ENCODE measurements at places on chromosomes 4 and X.

- no peak for DNase-seq
These were observed 34.4 kb upstream of the COX18 start for GRCh38 chr4:73103799-73104503.

DNA sequence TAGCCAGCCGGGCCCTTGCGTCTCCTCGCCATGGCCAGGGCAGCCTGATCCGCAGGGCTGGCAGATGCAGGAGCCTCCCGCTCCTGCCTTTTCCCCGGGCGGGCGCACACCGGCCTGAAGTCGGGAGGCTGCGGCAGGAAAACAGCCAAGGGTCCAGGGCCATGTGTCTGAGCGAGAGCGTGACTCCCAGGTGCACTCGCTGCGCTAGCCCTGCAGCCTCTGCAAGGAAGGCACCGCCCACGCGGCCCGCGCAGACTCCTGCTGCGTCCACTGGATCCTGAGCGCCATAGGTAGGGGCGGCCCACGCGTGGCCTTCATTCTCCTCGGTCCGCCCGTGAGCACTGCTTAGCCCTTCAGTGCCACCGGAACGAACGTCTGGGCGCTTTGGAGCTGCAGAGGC lies 379.9 kb downstream of the TRAM1L1 start:
- DNase-seq, result no peak

- DNase-seq, result no peak
These were observed 423.8 kb downstream of the PPP4R3C start for GRCh38 chrX:27039332-27039731.

GRCh38 chrX:97057349-97057909 lies 173.7 kb downstream of the RPA4 start:
- DNase-seq, result no peak

- no peak for DNase-seq
These were observed 377.7 kb downstream of the PACRGL start for GRCh38 chr4:21077967-21078366.

DNA sequence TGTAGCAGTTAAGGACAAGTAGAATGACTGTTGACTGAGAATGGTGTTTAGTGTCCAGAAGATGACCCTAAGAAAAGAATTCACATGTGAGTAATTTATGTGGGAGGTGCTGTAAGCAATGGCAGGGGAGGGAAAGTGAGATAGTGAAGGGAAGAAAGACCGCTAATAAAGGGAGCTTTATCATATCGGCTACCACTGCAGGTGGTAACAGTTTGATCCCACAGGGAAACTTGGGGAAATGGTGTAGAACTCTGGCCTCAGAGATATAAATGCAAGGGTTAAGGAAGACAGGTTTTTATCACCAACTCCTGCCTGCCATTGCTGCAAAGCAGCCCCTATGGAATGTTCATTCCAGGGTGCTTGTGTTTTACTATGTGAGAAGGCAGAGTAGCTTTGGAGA lies 489.6 kb downstream of the STPG2 start:
- no peak for DNase-seq

GRCh38 chr4:74366367-74366911 lies 1.5 kb downstream of the EREG start:
- no peak for DNase-seq
